ENCODE measurements at places on chromosomes 12 and 14.

DNA sequence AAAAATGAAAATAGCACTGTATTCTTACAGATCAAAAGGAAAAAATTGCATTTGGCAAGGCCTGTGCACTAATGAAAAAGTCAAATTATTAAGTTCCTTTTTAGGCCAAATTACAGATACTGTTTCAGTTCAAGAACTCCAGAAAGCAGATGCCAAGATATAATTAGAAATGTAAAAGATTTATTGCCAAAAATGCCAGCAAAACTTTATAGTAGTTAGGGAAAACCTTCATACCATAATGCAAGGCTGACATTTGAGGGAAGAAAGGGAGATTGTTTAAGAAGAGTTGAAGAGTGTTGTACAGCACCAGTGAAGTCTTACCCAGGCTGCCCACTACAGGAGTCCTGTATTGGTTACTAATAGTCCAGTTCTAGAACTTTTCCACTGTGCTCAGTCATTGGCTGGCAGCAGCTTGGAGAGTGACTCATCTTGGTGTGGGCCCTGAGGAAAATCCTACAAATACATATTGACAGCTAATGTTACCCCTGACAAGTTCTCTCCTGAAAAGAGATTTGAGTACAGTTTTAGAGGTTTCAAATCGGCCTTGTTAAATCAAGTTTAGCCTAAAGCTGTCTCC, 600.4 kb downstream of the C12orf50 start:
- DNase-seq: no peak

DNA sequence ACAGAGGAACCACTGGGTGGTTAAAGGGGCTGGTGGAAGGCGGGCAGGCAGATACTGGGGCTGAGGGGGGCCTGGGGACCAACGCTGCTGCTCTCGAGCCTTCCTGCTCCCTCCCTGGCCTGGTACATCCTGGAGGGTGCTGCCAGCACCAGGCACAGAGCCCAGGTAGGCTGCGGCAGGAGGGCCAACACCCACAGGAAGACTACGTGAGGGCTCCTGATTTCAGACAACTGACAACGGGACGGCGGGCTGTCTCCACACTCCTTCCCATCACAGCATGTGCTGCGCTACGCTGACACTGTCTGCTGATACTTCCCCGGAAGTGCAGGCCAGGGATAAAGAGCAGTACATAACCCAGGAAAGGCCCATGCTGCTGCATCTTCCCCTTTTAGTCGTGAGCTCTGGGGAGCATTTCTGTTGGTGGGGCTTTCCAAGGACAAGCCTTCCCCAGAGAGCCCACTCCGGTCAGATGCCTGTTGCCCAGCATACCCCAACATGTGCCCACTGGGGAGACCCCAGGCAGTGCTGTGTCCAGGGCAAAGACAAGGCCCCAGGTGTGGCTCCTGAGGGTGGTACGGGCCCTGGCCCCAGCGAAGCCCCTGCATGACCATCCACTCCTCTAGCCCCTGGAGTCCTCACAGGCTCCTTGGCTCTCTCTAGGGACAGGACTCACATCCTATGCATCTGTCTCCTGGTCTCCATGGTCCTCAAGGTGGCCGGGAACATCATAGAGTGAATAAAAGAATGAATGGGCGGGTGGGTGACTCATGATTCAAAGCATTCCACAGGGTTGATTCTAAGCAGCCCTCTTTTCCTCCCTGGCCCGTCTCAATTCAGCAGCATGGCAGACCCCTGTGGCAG, 38.0 kb downstream of the CHGA start:
- no peak for DNase-seq

GRCh38 chr14:66641861-66642635, 134.1 kb downstream of the GPHN start:
- DNase-seq: no peak

- DNase-seq: no peak
Measured at GRCh38 chr14:95862243-95862642, 14.4 kb upstream of the TUNAR start.

GRCh38 chr12:51322452-51322851, 1.5 kb downstream of the BIN2 start:
- DNase-seq: no peak

GRCh38 chr12:108691998-108692808, 39.1 kb downstream of the CORO1C start:
- DNase-seq: no peak

GRCh38 chr12:3201339-3202051, 124.3 kb downstream of the TSPAN9 start:
- no peak for DNase-seq

Measured in stimulated activated CD8-positive, alpha-beta memory T cell treated with anti-CD3 and anti-CD28 coated beads, Interleukin-2, amount 100 ng/mL, for 1 hour (primary cell).